ENCODE measurements at places on chromosomes 5 and 9.

DNA sequence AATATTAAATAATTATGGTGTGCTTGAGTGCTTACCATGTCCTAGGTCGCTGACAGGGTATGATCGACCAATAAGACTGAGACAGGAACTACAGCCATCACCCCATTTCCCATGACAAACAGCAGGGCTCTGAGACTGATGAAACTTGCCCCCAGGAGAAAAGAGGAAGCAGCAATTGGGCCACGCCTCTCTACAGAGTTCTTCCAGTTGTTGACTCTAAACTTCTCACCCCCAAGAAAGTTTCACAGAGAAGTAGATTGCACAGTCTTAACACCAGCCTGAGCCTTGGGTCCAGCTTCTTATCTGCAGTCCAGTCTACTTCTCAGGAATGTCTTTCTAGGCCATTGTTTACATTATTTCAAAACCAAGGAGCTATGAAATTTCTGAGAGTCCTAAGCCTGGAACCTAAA lies 182.2 kb upstream of the ANKRD55 start:
- no peak for DNase-seq

DNA sequence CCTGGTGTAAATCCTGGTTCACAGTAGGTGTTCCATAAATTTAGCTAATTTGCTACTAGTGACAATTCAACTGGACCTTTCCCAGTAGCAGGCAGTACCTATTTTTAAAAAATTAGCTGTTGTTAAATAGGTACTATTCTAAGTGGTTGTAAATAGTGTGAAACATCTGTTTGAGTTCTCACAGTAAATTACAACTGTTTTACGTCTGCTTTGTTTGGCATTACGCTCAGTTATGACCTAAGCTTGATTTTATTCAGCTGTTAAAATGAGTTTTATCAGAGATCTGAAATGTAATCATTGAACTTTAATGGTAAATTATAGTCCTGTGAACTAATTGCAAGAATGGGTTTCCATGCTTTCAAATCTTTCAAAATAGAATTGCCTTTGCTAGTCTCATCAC lies 93.9 kb downstream of the GPBP1 start:
- DNase-seq: no peak

GRCh38 chr5:14066326-14066725 lies 76.8 kb upstream of the TRIO start:
- no peak for DNase-seq

- DNase-seq: no peak
Measured at GRCh38 chr5:57937025-57937424, 454.4 kb upstream of the ACTBL2 start.

DNA sequence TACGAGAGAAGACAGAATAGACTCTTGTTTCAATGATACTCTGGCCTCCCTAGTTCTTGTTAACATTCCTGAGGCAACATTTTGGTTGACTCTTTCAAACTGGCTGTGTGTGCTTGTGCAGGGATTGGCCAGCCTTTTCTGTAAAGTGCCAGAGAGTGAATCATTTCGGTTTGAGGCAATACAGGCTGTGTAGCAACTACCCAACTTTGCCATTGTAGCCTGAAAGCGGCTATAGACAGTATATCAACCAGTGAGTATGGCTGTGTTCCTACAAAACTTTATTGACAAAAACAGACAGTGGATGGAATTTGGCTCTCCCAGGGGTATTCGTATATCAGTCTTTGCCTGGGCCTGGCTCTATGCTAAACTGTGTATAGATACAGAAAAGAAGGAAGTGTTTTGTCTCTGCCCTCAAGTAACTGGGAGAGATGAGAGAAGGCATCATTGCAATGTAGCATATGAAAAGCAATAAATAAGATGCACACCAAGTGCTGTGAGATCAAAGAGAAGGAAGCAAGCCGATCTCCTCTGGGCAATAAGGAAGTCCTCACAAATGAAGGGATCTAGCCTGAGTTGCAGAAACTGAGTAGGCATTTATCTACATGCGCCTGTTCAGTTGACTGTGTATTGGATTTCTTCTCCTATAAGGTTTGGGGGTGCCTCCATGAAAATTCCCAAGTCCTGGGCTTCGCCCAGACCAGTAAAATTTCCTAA lies 568.0 kb upstream of the KLF4 start:
- no peak for DNase-seq

- DNase-seq: no peak
Measured at GRCh38 chr5:157978061-157978460, 119.1 kb upstream of the CLINT1 start.

DNA sequence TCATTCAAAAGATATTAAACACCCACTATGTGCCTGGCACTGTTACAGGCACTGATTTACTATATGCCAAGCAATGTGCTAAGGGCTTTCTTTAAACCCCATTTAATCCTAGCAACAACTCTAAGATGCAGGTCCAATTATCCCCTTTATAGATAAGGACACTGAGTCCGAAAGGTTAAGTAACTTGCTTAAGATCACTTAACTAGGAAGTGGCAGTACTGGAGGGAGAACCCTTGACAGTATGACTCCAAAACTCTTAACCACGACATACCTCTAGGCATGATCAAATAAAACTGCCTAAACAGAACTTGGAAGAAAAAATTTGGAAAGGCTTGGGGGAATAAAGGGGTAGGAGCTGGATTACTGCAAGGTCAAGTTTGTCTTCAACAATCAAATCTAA lies 1.7 kb downstream of the RAB14 start:
- no peak for DNase-seq

DNA sequence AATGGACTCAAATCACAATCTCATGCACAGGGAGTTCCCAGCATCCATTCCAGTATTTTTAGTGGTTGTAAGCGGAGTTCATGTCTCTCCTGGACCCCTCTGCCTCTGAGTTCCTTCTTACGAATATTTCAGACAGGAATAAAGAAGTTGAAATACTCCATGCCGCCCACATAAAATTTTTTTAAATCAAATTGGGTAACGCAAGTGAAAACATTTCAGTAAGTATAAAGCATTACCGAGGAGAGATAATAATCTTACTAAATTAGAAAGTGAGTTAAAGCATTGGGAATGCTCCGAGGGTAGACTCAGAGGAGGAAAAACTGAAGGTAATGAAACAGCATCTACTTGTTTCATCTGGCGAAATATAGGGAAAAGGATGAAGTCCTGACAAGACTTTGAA lies 317.6 kb downstream of the ARRDC3 start:
- no peak for DNase-seq

DNA sequence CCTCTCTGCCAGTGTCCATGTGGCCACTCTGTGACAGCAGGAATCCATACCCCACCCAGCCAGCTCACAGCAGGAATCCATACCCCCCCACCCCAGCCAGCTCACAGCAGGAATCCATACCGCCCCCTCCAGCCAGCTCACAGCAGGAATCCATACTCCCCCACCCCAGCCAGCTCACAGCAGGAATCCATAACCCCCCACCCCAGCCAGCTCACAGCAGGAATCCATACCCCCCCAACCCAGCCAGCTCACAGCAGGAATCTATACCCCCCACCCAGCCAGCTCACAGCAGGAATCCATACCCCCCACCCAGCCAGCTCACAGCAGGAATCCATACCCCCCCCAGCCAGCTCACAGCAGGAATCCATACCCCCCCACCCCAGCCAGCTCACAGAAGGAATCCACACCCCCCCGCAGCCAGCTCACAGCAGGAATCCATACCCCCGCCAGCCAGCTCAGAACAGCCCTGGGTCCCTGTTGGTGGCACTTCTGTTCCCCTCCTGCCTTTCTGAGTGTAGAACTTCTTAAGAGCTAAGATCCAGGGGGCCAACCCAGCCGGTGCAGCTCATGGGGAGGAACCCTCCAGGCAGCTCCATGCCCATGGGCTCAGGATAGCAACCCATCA lies 8.4 kb upstream of the RXRA start:
- DNase-seq: no peak

DNA sequence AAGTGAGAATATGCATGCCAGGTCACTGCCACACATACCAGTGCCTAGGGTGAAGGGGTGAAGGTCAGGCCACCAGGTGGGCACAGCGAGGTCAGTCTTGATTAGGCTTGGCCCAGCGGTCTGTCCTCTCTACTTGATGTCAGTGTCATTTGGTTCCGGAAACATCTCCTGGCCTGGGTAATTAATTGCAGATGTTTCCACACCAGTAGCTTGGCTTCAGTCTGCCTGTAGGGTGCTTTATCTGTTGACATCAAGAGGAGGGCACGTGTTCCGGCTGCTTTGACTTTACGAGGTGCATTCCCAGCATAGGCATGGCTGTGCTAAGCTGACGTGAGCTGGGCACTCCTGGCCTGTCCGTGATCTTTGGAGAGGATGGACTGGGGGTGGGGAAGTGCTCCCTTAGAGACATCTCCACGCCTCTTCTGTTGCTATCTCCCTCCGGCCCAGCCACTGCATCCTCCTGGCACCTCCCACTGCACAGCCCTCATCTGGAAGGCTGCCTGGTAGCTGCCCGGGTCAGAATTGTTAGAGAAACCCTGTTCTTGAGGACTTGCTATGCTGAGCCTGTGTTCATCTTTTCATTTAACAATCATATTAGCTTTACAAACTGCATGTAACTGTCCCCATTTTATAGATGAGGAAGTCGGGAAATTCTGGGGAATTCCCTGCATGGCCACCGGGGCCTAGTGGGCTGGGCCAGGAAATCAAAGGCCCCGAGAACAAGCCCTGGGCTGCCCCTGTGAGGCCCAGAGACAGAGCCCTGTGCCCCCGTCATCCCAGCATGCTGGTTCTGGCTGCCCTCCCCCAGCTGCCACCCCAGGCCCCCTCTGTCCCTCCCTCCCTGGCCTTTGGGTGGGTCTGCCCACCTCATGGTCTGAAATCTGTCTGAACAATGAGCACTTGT lies 29.1 kb downstream of the JADE2 start:
- DNase-seq: no peak

DNA sequence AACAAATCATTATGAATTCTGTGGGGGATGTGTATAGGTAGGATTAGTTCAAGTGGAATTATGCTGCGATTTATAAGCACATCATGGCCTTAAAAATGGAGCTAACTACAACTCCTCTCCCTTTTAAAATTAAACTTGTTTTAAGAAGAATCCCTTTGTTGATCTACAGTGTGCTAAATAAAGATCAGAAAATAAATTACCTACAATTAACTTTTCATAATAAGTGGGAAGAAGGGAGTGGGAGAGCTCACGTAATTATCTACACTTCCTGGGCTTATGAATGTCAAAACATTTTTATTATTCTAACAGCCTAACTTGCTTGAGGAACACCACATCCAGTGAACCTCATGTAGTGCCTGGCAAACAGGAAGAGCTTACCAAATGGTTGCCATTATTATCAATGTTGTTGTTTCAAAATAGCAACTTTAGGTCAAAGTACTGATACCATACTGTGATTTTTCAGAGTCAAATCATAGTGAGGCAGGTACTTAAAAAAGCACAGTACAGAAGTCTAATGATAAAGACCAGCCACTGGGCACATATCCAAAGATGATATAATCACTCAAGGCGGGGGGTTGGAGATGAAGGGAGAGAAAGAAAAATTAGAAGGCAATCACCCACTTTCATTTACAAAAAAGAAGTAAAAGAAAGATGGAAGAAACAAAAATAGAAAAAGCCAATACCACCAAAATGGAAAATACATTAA lies 174.0 kb downstream of the RAPGEF6 start:
- DNase-seq: no peak

- no peak for DNase-seq
Measured at GRCh38 chr5:111488353-111488752, 24.0 kb downstream of the STARD4 start.

- no peak for DNase-seq
Measured at GRCh38 chr9:80632041-80632440, 1057.3 kb downstream of the TLE1 start.

GRCh38 chr5:1104327-1105006 lies 7.4 kb downstream of the SLC12A7 start:
- DNase-seq: no peak

- DNase-seq: no peak
Measured at GRCh38 chr9:111983484-111983908, 86.9 kb downstream of the UGCG start.

DNA sequence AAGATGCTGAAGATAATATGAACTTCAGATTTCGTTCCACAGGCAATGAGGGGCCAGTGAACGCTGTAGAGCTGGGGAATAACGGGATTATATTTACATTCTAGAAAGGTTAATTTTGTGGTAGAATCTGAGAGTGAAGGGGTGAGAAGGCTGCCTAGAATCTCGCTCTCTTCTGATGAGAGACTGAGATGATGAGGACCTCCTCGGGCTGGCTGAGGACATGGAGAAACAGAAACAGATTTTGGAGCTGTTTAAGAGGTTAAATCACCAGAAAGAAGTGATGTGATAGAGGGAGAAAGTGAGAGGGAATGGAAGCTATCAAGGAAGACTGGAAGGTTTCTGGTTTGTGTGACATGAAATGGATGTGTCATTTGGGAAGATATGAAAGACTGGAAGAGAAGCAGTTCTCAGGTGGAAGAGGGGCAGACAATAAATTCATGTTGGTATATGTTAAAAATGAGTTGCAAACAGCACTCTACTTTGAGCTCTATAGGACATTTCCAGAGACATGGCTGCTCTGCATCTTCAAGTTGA lies 612.6 kb downstream of the ISL1 start:
- DNase-seq: no peak

- peak; percentile 12 for DNase-seq
Measured at GRCh38 chr5:175202463-175203068, 241.4 kb downstream of the DRD1 start.

GRCh38 chr9:81894891-81895290 lies 33.3 kb upstream of the SPATA31D4 start:
- DNase-seq: no peak

- DNase-seq: no peak
Measured at GRCh38 chr9:125095821-125096443, 47.4 kb downstream of the SCAI start.

GRCh38 chr5:145962001-145962400 lies 25.6 kb downstream of the SH3RF2 start:
- DNase-seq: no peak

GRCh38 chr9:38205279-38205678 lies 136.3 kb upstream of the SHB start:
- no peak for DNase-seq

GRCh38 chr9:121557581-121558447 lies 58.2 kb upstream of the GGTA1 start:
- peak; percentile 73 for DNase-seq

DNA sequence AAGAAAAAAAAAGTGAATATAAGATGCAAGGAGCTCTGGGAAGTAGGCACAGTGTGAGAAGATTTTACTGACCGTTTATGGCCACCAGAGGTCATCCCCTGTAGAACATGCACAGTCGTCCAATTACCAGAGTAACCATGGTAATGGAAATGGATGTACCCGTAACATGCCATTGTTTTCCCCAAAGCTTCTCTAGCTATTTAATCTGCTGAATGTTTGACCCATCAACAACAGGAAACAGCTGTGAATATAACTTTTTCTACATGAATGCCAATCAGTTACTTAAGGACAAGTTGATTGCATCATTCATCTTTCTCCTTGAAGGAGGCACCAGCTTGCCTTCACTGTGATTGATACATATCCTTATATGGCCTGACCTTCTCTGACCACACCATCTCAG lies 1967.0 kb upstream of the CDH9 start:
- DNase-seq: no peak

- no peak for DNase-seq
Measured at GRCh38 chr5:179294891-179295777, 50.1 kb downstream of the ADAMTS2 start.

DNA sequence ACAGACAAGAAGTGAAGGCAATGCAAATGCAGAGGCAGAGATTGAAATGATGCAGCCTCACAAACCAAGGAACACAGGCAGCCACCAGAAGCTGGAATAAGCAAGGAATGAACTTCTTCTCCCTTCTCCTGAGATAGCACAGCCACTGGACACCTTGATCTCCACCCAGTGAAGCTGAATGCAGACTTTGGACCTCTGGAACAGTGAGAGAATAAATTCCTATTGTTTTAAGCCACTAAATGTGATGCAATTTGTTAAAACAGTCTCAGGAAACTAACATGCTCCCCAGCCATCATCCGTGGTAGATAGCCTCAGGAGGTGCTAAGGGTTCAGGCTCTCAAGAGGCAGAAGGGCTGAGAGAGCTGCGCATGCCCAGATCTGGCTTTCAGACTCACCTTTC lies 512.2 kb upstream of the ZNF608 start:
- no peak for DNase-seq
